HTR-8/SVneo (cell line): ENCODE measurements at places on chromosomes 2 and 18.

GRCh38 chr2:120552800-120553481, 182.7 kb upstream of the GLI2 start:
- peak; percentile 25 for DNase-seq

DNA sequence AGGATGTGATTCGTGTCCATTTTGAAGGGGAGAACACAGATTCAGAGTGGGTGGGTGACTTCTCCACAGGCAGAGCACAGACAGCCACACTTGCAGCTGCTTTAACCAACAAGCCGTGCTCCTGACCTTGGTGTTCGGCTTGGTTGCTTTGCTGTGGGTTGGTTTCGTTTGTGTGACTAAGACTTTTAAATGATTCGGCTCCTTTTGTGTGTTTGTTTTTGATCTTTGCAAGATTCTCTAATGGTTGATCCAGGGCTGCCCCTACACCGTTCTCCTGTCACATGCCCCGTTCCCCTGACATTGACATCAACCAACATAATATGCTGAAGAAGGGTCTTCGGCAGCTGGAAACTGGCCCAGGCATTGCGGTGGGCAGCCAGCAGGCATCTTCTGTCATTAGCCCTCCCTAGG, 95.9 kb upstream of the MBOAT2 start:
- DNase-seq: no peak

DNA sequence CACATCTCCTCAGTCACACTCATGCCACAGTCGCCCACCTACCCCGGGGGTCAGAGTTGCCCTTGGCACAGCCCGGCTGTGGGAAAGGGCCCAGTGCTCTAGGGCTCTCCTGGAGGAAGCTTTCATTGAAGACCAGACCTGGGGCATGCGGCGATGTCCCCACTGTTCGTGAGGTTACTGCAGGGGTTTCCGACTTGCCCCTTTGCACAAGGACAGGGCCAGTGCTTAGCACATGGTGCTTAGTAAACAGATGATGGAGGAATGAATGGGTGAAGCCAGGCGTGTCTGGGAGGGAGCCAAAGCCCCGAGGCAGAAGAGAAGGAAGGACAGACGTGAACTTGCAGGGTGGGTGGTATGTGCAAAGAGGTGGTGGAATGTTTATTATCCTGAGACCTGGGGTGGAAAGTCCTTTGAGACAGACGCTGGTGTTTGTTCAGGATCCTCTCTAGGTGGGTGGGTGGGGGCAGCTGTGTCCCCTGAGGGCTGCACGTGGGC, 205.9 kb upstream of the ARL4C start:
- DNase-seq: no peak

DNA sequence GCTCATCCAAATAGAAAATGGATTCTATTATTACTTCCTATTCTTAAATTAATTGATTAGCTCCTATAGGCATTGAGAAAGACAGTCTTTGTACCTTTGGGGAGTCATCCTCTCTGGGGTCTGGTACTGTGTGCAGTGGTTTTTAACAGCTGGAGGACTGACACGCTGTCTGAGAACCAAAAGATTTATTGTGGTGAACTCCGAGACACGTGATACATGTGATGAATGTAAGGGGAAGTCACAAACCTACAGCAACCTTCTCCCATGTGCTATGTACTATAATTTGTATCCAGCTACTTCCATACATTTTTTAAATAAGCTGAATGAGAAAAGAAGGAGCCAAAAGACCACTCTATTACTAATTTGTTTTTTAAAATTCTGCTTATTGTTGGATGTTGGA, 133.7 kb downstream of the GALNT3 start:
- DNase-seq: no peak

GRCh38 chr18:45782662-45783061, 42.8 kb upstream of the SIGLEC15 start:
- DNase-seq: no peak

DNA sequence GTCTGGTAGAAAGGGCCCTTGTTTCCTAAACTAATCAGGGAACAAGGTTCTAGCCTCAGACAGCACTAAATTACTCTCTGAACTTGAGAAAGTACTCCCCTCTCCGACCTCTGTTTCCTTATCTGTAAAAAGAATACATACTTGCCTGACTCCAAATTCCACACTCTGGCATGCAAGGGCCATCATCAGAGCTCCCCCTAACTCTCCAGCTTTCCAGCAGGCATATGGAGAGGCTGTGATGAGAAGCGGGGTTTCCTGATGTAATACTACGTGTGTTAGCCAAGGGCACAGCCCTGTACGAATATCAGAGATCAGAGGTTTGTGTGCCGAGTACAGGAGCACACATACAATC, 1.8 kb upstream of the EVA1A start:
- DNase-seq: no peak

GRCh38 chr2:200777275-200777674, 34.4 kb upstream of the BZW1 start:
- no peak for DNase-seq

GRCh38 chr18:53948991-53949390, 275.5 kb downstream of the MBD2 start:
- no peak for DNase-seq

GRCh38 chr2:69830045-69830905, 815 bp downstream of the GMCL1 start:
- peak; percentile 40 for DNase-seq

DNA sequence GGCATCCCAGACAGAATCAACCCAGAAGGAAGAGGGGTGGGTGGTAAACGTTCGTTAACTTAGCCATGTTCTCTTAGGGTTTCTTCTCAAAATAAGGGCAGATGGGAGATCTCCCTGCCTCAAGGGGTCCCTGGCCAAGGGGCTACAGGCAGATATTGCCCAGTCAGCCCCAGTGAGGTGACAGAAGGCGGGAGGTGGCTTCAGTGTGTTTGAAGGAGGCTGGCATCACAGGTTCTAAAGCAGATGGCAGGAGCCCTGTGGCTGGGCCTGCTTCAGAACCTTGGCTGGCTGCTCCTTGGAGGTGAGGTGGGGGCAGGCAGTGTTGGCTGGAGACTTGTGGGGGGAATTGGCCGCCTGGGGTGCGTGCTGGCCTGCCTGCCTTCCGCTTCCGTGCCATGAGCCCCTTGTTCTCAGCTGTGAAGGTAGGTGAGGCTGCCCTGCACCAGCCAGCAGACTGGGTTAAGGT, 23.5 kb downstream of the HPCAL1 start:
- no peak for DNase-seq

DNA sequence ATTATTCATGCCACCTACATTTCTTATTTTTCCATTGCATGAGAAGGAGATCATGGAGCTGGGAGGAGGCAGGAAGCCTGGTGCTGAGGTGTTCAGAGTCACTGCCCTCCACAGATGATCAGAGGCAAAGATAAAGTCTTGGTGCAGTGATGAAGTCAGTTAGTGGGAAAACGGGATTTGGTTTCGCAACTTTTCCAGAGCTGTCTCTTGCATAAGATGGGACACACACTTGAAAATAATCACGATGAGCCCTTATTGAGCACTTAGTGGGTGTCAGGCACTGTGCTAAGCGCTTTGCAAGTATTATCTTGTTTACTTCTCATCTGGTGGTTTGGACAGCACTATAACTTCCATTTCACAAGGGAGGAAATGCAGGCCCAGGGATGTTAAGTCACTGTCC, 222.1 kb upstream of the SMAD2 start:
- no peak for DNase-seq

GRCh38 chr2:28752631-28753376, 1.2 kb downstream of the PPP1CB start:
- no peak for DNase-seq

- no peak for DNase-seq
Measured at GRCh38 chr18:21458310-21458709, 142.2 kb downstream of the ESCO1 start.

- peak; percentile 44 for DNase-seq
Measured at GRCh38 chr18:55100817-55101457, 141.7 kb upstream of the CCDC68 start.

DNA sequence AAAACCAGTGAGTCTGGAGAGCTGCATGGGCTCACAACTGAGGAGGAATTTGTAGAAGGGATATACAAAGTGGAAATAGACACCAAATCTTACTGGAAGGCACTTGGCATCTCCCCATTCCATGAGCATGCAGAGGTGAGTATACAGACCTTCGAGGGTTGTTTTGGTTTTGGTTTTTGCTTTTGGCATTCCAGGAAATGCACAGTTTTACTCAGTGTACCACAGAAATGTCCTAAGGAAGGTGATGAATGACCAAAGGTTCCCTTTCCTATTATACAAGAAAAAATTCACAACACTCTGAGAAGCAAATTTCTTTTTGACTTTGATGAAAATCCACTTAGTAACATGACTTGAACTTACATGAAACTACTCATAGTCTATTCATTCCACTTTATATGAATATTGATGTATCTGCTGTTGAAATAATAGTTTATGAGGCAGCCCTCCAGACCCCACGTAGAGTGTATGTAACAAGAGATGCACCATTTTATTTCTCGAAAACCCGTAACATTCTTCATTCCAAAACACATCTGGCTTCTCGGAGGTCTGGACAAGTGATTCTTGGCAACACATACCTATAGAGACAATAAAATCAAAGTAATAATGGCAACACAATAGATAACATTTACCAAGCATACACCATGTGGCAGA, 3.6 kb downstream of the TTR start:
- DNase-seq: no peak

- DNase-seq: no peak
Measured at GRCh38 chr2:96921561-96922319, 51.9 kb upstream of the SEMA4C start.

DNA sequence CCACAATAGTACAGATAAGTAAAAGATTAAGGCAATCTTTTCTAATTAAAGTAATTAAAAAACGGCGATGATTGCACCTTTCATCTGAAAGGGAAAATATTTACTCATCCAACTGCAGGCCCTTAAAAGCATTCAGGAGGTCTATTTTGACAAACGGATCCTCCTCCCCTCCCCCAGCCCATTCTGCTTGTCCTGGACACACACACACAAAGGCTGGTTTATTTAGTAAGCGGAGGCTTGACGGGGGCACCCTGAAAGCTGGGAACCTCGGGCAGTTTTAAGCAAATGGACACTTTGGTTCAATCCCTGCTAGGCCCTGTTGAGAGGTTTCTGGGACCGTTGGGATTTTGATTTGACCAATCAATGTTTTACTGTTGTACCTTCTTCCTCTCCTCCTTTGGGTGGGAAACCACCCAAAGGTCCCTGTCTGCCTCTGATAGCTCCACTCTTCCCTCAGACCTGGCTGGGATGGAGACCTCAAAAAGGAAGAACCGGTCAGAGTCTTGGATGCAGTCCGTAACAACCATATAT, 135.8 kb upstream of the HAAO start:
- no peak for DNase-seq

DNA sequence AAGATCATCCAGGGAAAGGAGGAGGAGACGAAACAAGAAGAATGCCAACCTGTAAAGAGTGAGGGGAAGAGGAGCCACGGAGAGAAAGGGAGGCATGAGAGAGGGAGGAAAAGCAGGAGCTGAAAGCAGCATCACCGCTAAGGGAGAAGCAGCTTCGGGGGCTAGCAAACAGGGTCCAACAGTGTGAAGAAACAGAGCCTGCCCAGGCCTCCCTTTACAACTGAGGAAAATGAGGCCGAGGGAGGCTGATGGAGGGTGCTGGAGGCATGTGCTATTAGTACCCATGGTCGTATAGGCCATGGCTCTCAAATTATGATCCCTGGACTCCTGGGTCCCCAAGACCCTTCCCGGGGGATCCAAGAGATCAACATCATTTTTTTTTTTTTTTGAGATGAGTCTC, 50.4 kb upstream of the ASPRV1 start:
- DNase-seq: no peak

- peak; percentile 49 for DNase-seq
Measured at GRCh38 chr2:156331572-156332283, 793 bp downstream of the NR4A2 start.

- peak; percentile 52 for DNase-seq
Measured at GRCh38 chr2:84830095-84830494, 50.8 kb downstream of the TRABD2A start.

DNA sequence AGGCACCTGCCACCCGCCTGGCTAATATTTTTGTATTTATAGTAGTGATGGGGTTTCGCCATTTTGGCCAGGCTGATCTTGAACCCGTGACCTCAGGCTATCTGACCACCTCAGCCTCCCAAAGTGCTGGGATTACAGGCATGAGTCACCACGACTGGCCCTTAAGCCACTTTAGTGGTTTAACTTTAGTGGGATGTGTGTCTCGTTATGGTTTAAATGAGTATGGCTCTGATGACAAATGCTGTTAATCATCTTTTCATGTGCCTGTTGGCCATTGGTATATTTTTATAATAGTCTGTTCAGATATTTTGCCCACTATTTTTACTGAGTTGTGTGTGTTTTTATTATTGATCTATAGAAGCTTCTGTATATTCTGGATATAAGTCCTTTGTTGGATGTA, 205.9 kb downstream of the MYO1B start:
- DNase-seq: no peak

GRCh38 chr18:79910563-79911343, 40.7 kb downstream of the SLC66A2 start:
- DNase-seq: no peak

DNA sequence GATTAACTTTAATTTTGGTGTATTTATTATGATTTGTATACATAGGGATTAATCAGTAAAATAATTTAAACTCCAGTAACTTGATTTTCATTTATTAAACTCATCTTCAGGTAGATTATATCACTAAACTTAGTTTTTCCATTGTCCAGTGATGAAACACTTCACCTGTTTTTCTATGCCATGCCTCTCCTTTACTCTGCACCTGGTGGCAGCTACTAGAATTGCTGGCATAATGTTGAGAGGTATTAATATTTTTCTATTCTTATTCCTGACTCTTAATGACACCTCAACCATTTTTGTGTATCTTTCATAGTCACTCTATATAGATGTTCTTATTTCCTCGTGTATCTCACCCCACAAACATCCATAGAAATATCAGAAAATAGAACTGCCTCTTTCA, 940.3 kb upstream of the CRIM1 start:
- no peak for DNase-seq

DNA sequence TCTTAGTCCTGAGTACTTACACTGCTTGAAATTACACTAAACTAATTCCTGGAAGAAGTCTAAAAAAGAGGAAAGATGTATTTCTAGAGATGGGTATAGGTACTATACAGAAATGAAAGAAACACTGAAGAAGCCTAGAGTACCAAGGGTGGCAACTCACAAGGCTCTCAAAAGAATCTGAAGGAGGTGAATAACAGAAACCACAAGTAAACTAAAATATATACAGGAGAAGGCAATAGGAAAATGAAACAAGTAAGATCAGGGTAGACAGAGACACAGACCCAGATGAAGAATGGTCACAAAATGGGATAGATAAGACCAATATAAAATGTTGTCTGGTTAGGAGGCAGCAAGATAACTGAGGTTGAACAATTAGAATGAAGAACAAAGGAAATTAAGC, 59.9 kb downstream of the USP37 start:
- DNase-seq: no peak
